Mucosa of gallbladder (tissue), 1 donor: ENCODE measurements at places on chromosomes 4 and X.
A peak's percentile ranks its signal among the peaks of the same experiment; 100 is the strongest.

DNA sequence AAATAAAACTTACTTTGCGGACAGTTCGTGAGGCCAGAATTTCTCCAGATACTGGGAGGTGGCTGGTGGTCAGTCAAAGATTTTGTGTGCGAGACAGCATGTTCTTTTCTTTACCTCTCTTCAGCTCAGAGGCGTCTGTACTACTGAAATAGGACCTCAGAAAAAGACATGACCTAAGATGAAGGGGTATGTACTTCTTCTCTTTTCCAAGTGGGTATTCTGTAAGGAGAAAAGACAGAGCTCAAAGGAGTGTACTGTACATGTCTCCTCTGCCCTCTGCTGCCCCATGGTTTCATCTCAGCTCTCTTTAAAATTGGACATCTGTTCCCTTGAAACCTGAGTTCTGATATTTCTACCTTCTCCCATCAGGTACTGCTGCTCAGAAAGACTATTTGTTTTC is 38.1 kb downstream of the SEPTIN11 start:
- no peak for DNase-seq

GRCh38 chrX:85109235-85109634 is 105.6 kb downstream of the APOOL start:
- DNase-seq = no peak

DNA sequence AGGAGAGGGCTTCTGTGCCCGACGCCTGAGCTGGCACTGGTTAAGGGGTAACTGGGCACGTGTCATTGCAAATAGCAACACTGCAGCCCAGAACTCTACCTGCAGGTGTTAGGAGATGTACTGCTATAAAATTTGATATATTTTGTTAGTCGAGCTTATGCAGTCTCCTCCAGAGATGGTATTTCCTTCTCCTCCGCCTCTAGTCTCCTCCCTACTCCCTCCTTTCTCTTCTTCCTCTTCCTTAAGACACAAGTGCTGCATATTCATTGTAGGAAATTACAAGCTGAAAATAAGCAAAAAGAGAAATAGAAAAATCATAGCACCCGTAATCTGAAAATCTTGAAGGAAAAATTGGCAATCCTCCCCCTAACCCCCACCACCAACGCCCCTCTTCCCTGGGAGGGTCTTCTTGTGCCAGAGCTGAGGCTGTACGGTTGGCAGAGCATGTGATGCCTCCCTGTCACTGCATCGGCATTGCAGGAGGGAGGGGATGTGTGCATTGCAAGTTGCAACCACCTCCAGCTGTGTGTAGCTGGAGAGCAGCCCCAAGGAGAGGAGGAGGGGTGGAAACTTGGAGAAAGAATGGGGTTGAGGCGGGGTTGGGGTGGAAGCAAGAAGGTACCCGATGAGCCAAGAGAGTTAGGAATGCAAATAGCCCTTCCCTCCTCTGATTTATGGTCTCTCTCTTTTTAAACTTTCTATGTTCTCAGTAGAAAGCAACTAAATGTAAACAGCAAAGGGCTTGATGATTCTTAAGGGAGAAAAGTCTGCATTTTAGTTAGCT is 48.3 kb upstream of the MND1 start:
- no peak for DNase-seq

GRCh38 chrX:112851161-112851779 is 10.6 kb upstream of the AMOT start:
- DNase-seq = peak; percentile 31

DNA sequence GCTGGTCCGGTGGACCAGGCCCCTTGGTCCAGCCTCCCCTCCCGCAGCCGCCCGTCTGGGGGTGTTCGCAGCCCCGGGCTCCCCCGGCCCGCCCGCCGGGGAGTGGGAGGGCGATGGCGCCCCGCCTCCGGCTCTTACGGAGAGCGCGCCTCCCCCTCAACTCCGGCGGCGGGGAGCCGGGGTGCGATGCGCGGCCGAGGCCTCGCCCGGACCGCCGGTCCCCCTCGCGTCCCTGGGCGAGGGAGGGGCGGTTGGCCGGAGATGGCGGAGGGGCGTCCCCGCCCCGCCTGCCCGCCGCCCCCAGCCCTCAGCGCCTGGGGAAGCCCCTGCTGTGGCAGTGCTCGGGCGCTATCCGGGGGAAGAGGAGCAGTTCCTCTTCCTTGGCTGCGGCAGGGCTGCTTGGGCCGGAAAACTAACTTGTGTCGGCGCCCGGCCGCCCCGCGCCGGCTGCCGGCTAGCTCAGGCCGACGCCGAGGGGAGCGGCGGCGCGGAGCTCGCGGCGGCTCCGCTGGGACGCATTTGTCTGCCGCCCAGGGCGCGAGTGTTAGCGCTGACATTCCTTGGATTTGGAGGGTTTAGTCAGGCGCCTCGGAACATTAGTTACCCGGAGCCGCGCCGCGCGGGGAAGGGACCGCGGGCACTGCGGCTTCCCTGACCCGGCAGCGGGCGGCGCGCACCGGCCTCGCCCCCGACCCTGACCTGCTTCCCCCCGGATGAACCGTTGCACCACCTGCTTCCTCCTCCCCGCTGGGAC is 994 bp downstream of the GALNT7 start:
- peak; percentile 53 for DNase-seq

GRCh38 chrX:36978886-36979285 is 29.3 kb upstream of the FAM47C start:
- no peak for DNase-seq
